SIG-M5 (cell line): ENCODE measurements at places on chromosomes 7 and 10.

DNA sequence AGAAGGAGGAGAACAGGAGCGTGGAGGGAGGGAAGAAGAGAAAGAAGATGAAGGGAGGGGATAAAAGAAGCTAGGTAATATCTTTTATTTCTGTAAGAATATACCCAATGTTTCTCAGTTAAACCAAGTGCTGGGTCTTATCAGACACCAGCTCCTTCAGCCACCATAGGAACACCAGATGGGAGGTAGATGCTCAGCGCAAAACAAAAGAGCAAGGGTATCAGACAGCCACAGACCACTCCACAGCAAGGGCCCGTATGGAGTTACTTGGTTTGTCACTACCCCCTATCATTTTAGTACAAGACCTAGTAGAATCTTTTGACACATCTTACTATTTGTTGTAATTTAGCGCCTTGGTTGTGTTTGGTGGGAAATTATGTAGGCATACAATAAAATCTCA lies 65.9 kb upstream of the FAM133B start:
- no peak for DNase-seq

DNA sequence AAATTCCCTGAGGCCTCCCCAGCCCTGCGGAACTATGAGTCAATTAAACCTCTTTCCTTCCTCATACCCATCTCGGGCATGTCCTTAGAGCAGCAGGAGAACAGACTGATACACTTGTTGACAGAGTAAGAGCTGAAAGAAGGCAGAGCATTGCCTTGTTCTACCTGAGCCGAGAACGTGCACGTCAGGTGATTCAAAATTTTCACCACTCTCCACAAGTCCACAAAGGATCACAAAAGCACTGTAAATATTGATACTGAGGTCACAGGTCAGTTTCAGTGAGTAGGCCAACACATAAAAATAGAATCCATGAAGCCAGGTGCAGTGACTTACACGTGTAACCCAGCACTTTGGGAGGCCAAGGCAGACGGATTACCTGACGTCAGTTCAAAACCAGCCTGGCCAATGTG lies 27.8 kb downstream of the DCLRE1C start:
- DNase-seq: no peak

GRCh38 chr7:41147606-41148485 lies 555.0 kb downstream of the INHBA start:
- no peak for DNase-seq

- no peak for DNase-seq
These were observed at the start of gene AGR2 for GRCh38 chr7:16804674-16805439. TSS of gene AGR2 (minus strand) at chr7:16804999. CDS start at chr7:16801796, 3,203 bp downstream.

DNA sequence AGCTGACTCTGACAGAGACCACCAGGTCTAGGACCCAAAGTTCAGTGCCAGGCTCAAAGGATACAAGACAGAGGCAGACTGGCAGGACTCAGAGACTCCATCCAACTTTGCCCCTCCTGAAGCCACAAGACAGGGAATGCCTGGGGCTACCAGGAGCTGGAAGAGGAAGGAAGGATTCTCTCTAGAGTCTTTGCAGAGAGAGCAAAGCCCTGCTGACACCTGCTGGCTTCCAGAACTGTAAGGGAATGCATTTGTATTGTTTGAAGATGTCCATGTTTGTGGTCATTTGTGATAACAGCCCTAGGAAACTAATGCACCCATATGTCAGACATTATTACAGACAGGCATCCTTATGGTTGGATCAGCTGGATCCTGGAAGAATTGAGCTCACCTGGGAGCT lies 132.3 kb upstream of the C7orf33 start:
- DNase-seq: no peak

- DNase-seq: no peak
These were observed 322.6 kb downstream of the GRID1 start for GRCh38 chr10:86044029-86044428.

DNA sequence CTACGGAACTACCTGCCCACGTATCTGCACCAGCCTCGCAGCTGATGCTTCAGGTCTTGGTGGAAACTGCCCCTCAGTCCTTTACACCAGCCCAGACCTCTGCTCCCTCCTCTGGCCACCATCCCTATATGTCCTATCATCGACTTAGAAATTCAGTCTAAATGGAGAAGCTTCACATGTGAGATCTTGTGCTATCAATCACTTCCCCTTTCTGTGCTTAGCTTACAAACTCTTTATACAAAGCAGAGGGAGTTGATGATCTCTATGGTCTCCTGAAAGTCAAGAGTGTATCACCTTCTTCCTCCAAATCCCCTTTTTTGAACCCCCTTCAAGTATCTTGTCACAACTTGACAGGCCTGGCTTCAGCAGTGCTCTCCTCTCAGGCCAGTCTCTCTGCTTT lies 30.7 kb downstream of the ZNF777 start:
- DNase-seq: no peak

GRCh38 chr10:63883861-63884260 lies 362.7 kb downstream of the REEP3 start:
- no peak for DNase-seq

DNA sequence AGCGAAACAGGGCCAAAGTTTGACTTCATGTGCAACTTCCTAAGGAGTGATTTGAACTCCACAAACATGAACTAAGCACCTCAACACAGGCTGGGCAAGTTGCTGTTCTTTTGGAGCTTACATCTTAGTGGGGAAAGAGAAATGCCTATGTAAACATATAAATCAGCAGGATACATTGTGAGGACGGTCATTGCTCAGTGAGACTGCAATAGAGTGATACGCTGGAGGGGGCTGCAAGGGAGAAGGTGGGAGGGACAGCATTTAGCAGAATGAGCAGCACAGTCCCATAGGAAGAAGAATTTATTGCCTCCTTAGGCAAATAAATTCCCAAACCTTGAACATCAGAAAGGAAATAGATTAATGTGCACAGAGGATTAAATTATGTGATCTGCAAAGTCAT lies 90.0 kb downstream of the EGFR start:
- no peak for DNase-seq

DNA sequence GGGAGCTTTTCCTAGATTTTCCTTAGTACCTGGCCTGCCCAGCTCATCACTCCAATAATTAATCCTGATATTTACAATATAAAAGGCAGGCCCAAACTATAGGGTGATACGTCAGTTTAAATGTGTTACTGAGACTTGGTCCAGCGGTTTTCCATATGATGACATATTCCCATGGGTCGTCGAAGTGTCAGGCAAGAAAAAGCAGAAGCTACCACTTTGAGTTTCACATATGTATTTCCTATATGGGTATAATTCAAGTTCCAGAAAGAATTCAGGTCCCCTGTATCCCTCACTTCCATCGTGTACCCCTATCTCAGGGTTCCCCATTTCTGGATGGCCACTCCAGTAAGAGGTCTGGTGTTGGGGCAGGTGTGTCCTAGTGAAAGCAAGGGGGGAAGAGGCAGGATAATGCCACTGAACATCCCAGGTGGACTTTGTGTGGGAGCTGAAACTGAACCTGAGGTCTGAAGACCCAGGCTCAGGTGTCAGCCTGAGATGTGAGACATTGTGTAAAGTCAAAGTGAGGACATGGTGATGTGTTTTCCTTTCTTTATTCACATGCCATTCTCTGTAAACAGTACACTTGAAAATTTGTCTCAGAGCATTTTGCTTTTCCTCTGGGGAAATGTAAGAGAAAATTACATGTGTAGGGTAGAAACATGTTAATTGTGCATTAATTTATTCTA lies 167.8 kb downstream of the PLXDC2 start:
- DNase-seq: no peak
